ENCODE measurements at places on chromosomes 4 and X.

- no peak for DNase-seq
These were observed 26.6 kb downstream of the NFKB1 start for GRCh38 chr4:102527695-102528283.

DNA sequence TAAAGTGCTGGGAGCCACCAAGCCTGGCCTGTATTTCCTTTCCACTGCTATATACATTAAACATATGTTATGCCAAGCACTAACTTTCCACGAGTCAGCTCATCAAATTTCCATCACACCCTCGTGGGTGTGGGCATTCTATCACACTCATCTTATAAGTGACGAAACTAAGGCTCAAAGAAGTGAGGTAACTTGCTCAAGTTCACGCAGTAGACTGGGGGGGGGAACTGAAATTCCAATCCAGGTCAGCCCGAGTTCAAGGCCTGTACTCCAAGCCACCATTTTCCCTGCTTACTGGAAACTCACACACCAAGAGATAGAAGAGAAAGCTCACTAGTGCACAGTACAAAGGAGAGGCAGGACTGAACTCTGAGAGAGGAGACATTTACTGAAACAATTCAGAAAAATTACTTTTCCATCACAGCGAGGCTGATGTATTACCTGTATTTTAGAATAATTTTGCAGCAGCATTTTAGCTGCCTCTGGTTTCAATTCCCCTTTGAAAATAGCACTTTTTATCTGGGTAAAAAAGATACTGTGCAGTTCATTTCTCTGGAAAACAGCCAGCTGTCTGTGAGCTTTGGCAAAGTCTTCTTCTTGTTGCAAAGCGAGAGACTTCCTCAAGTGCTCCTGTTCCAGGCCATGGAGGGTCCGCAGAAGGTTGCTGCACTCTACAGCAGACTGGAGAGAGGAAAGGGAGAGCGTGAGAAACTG, 76.8 kb downstream of the EVC2 start:
- no peak for DNase-seq

GRCh38 chr4:104693601-104694201, 199.0 kb upstream of the CXXC4 start:
- no peak for DNase-seq

DNA sequence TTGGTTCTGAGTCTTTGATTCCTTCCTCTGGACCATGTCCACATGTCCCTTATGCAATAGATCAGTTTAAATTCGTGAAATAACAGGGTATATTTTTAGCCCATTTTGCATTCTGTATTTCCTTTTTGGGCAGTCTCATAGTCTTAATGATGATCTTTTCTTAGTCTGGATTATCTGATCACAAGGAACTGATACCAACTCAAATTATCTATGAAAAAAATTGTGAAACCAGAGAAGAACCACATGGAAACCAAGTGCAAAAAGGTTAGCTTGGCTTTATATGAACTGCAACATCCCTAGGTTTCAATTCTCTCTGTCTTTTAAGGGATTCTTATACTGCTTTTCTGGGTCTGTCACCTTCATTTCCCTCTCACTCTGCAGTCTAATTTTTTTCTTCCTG, 608.6 kb upstream of the AADAT start:
- DNase-seq: no peak

DNA sequence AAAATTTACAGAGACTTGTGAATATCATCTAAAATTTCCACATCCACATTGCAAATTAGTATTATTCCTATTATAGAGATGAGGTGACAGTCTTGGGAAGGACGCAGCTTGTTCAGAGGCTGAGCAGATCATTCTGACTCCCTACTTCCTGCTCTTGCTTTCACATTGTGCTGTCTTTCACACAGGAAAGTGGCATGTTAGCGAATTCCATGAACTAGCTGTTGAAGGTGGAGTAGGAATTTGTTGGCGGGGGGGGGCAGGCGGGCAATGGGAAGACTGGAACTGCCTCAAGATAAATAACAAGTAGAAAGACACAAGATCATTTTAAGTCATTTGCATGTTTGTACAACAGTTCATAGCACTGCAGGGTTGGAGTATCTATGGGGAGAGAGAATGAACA, 2.3 kb downstream of the PF4V1 start:
- no peak for DNase-seq

GRCh38 chr4:30718021-30718542, 2.1 kb upstream of the PCDH7 start:
- no peak for DNase-seq

DNA sequence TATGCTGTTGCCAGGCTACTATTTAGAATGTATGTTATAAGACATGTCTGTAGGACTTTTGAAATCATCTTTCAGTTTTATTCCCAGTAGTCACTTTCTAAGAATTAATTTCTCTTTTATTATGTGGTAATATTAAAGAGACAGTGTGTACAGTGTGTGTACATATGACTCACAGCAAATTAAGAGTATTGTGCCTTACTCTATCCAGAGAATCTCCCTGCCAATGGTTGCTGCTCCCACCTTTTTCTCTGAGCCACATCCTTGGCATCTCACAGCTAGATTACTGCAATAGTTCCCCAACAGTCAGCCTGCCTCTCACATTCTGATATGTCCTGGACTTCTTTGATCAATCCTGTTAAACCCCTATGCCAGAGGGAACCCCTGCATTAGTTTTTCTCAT, 114.5 kb downstream of the ANXA5 start:
- DNase-seq: no peak

- DNase-seq: no peak
These were observed 27.0 kb upstream of the EFNB1 start for GRCh38 chrX:68801737-68802290.

GRCh38 chrX:129777218-129778030, 2.3 kb upstream of the SASH3 start:
- DNase-seq: peak; percentile 59

- DNase-seq: no peak
These were observed 55.8 kb downstream of the CCNI start for GRCh38 chr4:77020017-77020416.

DNA sequence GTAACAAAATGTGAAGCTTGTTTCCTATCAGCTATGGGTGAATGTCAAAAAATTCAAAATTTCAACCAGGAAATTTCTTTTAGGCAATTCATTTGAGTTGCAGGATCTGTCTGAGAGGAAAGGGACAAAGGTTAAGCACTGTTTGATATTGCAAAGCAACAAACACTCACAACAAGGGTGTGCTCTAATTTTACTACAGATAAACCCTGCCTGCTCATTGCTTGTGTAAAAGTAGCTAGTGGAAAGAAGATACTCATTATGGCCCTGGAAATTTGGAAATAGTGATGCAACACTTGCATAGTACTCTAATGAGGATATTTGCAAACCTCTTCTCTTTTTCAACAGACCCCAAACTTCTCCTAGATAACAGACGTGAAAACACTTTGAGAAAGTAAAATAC, 27.1 kb downstream of the FAM47E start:
- DNase-seq: no peak

DNA sequence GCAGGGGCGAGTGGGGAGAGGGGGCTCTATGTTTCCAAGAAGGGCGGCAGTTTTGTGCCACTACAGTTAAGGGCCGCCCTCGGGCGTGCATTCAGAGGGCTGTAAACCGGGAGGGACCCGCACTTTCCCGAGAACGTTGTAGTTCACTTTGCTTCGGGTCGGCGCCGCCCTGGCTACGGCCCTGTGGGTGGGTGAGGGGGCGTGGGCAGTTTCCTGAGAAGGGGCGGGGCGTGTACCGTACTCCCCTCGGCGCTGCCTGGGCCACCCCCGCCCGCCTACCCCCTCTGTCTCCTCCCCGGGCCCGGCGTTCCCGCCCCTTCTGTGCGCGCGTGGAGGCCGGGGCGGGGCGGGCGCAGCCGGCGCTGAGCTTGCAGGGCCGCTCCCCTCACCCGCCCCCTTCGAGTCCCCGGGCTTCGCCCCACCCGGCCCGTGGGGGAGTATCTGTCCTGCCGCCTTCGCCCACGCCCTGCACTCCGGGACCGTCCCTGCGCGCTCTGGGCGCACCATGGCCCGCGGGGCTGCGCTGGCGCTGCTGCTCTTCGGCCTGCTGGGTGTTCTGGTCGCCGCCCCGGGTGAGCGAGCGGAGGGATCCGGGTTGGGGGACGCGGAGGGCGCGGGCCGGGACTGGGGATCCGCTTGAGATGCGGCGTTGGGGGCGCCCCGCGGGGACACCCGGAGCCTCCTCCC, at the start of gene CD99:
CD99 (plus strand) TSS at position 440 of the 687 bp plus-strand sequence; CDS start at position 506, 66 bp downstream.
- peak; percentile 79 for DNase-seq

DNA sequence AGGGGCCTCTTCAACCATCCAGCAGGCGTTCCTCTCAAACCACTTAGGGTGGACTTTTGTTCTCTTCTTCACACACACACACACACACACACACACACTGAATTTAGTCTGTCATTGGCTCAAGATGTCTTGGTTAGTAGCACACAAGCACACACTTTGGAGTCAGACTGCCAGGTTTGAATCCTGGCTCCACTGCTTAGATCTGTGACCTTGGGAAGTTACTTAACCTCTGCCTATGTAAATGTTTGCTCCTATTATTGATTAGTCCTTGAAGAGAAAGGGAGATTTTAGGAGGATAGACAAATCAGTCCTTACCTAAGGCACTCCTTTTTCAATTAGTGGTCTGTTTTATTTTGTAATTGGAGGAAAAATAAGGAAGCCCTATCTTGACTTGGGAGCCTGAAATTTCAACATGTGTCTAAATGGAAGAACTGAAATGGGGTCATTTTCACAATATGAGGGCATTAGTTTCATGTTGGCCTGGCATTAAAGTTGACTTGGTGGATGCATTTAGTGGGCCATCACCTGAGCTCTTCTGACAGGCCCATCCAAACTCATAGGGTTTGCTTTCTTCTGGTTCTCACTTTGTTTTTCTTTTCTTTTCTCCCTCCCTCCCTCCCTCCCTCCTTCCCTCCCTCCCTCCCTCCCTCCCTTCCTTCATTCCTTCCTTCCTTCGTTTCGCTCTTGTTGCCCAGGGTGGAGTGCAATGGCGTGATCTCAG, 13.3 kb upstream of the TMEM131L start:
- DNase-seq: no peak

- no peak for DNase-seq
These were observed 62.2 kb downstream of the RELL1 start for GRCh38 chr4:37623940-37624339.

DNA sequence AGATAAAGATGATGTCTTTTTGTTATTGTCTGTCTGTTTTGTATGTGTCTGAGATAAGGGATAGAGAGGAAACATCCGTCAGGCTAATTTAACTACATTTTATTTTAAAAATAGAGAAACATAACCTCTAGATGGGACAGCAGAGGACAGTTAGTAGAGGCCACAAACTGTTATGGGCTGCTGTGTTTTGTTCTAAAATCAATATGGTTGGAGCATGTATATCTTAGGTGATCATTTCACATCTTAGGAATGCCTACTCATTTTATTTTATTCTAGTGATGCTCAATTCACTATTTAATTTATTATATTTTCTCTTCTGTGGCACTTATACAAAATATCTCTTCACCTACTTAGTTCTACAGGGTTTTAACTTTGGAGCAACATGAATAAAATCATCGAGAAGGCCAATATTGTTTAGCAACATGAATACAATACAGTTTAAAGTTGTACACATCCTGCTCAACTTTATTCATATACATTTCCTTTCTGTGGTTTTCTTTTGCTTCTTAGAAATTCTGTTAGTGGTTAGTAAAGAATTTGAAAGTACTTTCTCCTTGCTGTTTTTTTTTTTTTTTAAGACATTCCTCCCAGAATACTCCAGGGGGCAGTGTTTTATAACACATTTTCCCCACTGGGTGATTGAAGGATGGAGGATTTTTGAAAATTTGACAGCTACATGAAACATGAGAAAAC, 392.9 kb downstream of the UNC5C start:
- DNase-seq: no peak

GRCh38 chrX:13487731-13488505, 81.5 kb upstream of the EGFL6 start:
- no peak for DNase-seq

DNA sequence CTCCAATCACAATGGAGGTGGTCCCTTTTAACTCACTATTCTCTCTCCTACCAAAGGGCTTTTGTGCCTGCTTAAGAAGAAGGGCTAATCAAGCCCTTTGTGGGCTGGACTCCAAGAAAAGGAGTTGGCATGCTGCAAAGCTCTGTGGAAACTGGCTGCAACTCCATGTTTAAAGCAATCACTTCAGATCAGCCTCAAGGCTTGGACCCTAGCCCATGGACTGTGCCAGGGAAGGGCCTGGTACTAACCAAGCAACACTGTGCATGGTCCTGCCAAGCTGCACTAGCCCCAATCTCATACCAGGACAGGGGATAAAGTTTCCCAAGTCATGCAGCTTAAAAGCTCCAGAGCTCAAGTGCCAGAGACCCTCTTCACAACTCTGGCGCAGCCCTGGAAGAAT, 86.7 kb downstream of the ATP8A1 start:
- DNase-seq: no peak

GRCh38 chrX:56429581-56429980, 133.8 kb upstream of the UBQLN2 start:
- DNase-seq: no peak

DNA sequence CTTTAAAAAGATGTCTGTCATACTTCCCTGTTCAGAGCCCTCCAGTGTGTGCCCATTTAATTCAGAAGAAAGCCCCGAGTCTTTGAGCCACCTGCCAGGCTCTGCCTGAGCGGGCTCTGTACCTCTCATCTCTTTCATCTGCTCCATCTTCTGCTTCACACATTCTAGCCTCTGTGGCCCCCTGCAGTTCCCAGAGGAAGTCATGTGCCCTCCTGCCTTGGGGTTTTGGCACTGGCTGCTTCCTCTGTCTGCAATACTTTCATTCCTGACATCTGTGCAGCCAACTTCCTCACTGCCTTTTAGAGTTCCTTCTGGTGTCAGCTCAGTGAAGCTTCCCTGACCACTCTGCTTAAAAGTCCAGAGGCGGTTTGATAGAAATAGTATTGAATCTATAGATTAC, 6.2 kb upstream of the STK32B start:
- no peak for DNase-seq

- DNase-seq: no peak
These were observed 111.0 kb downstream of the DHX15 start for GRCh38 chr4:24473309-24473721.

DNA sequence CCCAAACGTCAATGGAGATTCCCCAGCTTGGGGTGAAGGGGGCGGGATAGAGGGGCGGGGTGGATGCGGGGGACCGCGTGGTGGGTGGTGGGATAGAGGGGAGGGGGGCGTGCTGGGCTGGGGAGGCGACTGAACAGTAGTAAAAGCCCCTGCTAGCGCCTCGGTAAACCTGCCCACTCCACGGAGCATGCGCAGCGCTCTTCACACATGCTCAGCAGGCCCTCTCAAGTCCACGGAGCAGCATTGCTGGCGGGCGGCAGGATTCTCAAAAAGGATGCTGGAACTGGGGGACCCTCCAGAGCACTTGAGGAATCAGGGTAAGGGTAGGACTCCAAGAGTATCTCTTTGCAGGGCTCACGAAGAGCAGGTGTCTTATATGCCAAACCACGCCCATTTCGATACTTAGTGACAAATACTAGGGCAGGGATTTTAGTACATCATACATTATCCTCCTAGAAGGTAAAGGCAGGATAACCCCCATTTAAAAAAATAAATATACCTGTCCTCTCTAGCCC, 378 bp upstream of the RPS6KA6 start:
- DNase-seq: no peak

DNA sequence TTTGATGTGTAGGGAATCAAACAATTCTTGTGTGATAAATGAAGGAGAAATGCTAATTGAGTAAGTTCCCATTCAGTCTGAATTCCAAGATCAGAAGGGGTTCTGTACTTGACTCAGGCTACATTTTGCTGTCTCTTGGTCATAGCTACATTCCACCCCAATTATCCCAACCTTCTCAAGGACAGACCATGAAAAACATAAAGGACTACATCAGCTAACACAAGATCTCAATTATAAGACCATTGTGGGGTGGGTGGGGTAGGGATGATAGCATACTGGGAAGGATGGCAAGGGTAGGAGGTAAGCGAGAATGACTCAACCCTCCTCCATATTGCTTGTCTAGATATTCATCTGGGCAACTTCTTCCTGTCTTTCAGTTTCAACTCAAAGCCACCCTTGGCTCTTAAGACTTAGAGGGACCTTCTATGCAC, 87.4 kb upstream of the ETNPPL start:
- no peak for DNase-seq

All from stimulated activated CD8-positive, alpha-beta memory T cell treated with anti-CD3 and anti-CD28 coated beads, Interleukin-15, amount 100 ng/mL, for 48 hours (primary cell).